ENCODE measurements at places on chromosomes 16 and 17.

DNA sequence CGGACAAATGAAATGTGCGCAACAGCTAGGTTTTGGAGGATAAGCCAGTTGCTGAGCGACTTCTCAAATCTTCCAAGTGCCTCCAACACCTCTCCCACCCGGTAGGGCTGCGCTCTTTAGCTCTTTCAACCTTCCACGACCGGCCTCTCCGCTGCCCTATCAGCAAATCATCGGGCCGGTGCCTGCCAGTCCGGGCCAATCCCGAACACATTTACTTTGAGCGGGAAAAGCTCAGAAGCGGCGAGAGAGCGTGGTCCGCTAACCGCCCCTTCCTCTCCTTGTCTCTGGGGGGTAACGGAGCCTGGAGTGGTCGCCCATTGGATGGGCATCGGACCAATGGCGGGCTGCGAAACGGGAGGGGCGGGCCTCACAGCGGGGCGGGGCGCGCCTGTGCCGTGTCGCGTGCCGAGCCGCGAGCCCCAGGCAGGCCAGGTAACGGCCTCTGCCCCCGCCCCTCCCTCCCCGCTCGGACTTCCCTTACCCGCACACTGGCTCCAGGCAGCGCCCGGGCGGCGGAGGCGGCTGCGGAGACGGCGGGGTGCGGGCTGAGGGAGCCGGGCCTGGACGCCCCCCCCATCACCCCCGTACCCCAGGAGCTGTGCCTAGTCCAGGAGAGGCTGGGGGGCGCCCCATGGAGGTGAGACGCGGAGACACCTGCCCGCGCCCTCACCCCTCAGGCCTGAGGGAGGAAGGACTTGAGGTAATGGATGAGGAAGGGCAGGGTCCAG, at the start of gene MEIOC:
Gene MEIOC, plus strand, starts transcription at position 486 of the 728 bp plus-strand sequence. Its CDS starts 146 bp downstream, at position 632.
- peak; percentile 73 for DNase-seq

DNA sequence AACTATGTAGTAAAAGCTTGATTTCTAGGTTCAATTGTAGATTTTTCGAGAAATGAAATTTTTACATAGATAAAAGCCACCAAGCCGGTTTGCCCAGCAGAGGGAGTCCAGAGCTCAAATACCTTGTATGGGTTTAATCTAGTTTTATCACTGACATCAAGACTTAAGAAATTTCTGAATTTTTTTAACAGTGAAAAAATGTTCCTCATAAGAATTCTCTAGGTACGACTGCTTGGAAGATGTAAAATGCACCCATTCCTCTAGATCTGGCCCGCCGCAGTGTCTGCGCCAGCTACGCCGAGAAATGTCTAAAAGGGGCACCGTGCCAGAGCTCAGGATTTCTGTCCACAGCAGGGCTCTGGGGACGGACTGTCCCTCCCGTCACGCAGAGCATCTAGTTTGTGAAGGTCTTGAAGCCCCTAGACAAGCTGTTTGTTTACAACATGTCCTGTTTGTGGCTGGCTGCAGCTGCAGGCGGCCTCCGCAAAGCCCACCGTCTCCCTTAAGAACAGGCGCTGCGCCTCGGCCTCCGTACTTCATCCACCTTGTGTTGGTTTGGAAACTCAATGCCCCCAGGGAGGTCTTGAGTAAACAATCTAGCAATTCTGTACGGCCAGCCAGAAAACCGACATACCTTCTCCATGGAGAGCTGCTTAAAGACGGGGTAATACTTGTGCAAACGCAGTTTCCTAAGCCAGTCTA, 24.8 kb downstream of the MAP1LC3B start:
- DNase-seq: no peak

GRCh38 chr17:5584383-5585286, at the start of gene NLRP1:
Gene NLRP1, minus strand, starts transcription at chr17:5584509. Its CDS starts 552 bp downstream, at chr17:5583957.
- DNase-seq: peak; percentile 92

- DNase-seq: no peak
Observed at GRCh38 chr17:56830726-56831368, 2.9 kb downstream of the C17orf67 start.

DNA sequence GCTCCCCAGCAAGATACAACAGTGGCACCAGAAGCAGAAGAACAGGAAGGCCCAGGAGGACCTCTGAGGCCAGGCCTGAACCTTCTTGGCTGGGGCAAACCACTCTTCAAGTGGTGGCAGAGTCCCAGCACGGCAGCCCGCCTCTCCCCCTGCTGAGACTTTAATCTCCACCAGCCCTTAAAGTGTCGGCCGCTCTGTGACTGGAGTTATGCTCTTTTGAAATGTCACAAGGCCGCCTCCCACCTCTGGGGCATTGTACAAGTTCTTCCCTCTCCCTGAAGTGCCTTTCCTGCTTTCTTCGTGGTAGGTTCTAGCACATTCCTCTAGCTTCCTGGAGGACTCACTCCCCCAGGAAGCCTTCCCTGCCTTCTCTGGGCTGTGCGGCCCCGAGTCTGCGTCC, 11.9 kb downstream of the CES3 start:
- DNase-seq: no peak
